Epithelial cell of prostate (primary cell): ENCODE measurements at places on chromosomes 2 and 18.

DNA sequence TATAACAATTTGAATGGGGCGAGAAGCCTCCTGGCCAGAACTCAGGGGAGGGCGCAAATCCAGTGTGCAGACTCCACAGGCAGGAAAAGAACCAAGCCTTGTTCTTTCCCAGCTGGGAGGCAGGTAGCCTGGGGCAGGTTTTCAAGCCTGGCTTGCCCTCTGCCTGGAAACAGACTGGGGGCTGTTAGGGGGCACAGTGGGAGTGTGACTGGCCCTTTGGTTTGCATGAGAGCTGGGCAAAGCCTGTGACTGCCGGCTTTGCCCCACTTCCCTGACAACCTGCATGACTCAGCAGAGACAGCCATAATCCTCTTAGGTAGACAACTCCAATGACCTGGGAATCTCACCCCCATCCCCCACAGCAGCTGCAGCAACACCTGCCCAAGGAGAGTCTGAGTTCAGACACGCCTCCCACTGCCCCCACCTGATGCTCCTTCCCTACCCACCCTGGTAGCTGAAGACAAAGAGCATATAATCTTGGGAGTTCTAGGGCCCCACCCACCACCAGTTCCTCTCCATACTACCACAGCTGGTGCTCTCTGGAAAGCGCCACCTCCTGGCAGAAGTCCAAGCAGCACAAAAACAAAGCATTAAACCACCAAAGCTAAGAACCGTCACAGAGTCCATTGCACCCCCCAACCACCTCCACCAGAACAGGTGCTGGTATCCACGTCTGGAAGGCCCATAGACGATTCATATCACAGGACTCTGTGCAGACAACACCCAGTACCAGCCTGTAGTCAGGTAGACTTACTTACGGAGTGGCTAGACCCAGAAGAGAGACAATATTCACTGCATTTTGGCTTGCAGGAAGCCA, 402.5 kb downstream of the STK39 start:
- no peak for DNase-seq

- no peak for DNase-seq
Measured at GRCh38 chr2:218988164-218988563, 3.2 kb upstream of the FEV start.

DNA sequence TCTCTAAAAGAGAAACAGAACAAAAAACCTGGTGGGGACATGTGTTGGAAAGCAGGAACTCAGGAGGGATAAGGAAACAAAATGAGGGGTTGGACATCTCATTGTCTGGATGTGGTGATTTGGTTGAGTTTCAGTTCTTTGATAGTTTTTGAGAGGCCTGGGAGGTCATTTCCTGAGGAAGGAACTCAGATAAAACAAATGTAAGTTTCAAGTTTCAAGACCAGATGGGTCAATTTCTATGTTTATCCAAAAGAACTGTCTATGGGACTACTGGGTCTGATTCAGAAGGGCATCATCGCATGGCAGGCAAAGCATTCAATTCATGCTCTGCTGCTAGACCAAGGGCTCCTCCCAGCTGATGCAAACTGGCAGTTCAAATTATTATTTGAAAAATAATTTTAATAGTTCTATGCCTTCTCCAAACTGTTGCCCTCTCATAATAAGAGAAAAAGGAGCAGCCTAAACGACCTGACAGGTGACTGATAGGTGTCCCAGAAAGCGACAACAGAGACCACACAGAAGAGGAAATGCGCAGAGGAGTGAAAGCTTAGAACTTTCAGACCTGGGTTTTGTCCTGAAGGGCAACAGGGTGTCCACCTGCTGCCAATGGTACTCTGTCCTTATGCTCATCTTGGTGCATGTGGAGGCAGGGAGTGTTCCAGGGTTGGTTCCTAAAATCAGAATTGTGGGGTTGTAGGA, 39.3 kb upstream of the SH3RF3 start:
- DNase-seq, result no peak

- no peak for DNase-seq
Measured at GRCh38 chr2:189341077-189341476, 100.2 kb upstream of the WDR75 start.

- no peak for DNase-seq
Measured at GRCh38 chr2:23286758-23287704, 97.9 kb upstream of the KLHL29 start.

- no peak for DNase-seq
Measured at GRCh38 chr2:177398290-177398683, 5.7 kb downstream of the AGPS start.

DNA sequence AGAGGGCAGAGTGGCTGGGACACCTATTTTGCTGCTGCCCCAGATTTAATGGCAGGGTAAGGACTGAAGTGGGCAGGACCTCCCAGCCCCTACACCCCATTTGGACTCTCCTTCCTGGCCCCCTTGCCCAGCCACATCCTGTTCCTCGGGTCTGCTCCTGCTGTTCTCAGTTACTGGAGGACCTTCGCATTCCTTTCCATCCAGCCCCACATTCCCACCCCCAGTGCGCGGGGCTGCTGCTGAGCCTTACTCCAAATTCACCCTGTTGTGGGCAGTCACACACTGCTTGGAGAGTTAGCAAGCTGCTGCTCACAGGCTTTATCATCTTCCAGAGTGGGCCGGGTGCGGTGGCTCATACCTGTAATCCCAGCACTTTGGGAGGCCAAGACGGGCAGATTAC, 75.2 kb upstream of the SLC14A2 start:
- DNase-seq, result no peak

- no peak for DNase-seq
Measured at GRCh38 chr2:9547262-9547991, 8.2 kb downstream of the ADAM17 start.

GRCh38 chr2:226185616-226186211, 613.9 kb downstream of the IRS1 start:
- peak; percentile 58 for DNase-seq

GRCh38 chr2:234334756-234335155, 162.1 kb downstream of the ARL4C start:
- no peak for DNase-seq
